Heart right ventricle (tissue), 16 donors: ENCODE measurements at places on chromosomes 12 and 14. TPM values are rescaled to one million over a fixed set of nuclear protein-coding genes. Genes with fewer than 3 reads are reported as not detected.

PRIMA1 gene
- 2.8 TPM for total RNA-seq

WNT1 gene
- not detected for total RNA-seq

RHEBL1 gene
- total RNA-seq: not detected

COX8C gene
- total RNA-seq: 0.72 TPM

DNA sequence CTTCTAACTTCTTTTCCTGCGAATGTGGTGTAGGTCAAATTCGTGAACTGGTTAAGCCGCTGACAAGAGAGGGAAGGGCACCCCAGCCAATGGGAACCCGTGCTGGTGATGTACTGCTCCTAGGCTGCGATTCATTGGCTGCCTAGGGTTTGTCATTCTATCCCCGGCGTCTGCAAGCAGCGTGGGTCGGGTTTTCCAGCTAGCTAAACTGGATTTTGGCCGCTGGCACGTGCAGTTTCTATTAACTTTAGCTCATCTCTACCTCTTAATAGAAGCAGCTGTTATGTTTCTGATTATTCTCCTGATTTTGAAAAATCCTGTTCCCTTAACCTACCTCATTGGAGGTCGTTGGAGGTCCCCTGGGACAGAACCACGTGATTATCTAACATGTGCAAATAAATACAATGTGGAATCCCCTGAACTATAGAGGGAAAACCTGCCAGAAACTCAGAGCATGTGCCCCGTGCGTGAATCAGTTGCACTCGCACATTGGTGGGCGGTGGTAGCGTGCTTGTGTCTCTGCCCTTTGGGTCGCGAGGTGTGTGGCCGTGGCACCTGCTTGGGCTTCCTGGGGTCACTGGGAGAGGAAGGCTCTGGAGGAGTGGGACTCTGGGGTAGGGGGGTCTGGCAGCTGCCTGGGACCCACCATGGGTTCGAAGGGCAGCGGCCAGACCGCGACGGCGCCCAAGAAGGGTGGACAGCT, 876 bp upstream of the PPM1A start:
- peak overlapping the region; percentile 99 for H3K27ac ChIP-seq
- peak overlapping the region; percentile 84 for H3K4me3 ChIP-seq
- no peaks in the 10 kb centered on the region for H3K36me3 ChIP-seq
- no peaks in the 10 kb centered on the region for H3K27me3 ChIP-seq
- DNase-seq: peak; percentile 83

SERPINA12 gene
- not detected for total RNA-seq

KIF26A gene
- 12.2 TPM for total RNA-seq

DNA sequence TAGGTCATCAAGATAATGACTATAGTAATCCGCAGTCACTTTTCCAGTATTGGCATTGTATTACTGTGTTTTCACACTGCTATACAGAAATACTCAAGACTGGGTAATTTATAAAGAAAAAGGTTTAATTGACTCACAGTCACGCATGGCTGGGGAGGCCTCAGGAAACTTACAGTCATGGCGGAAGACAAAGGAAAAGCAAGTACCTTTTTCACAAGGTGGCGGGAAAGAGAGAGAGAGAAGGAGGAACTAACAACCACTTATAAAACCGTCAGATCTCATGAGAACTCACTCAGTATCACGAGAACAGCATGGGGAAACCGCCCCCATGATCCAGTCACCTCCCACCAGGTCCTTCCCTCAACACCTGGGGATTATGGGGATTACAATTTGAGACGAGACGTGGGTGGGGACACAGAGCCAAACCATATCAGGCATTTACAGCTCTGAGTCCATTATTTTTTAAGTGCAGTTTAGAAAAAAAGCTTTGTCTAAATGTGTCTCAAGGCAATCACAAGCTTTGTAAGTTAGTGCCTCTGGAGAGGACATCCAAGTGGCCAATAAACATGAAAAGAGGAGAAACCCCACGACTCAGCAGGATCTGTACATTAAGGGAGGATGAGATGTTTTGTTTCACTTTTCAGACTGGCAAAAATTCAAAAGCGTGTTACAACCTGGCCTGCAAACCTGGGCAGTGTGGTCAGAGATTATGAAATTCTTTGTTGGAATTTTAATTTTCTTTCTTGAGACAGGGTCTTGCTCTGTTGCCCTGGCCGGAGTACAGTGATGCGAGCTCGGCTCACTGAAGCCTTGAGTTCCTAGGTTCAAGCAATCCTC, 82.0 kb downstream of the DNAH10 start:
- H3K4me1 ChIP-seq: no peaks in the 10 kb centered on the region
- H3K36me3 ChIP-seq: no peaks in the 10 kb centered on the region
- no peak overlapping the region for H3K27ac ChIP-seq
- H3K4me3 ChIP-seq: no peak overlapping the region
- DNase-seq: no peak

- H3K36me3 ChIP-seq: no peaks in the 10 kb centered on the region
- H3K27ac ChIP-seq: no peak overlapping the region
- no peaks in the 10 kb centered on the region for H3K4me1 ChIP-seq
- no peak overlapping the region for H3K4me3 ChIP-seq
- H3K27me3 ChIP-seq: peaks cover 4% of the 10 kb centered on the region
- no peak for DNase-seq
Observed at GRCh38 chr14:67429510-67430205, 17.7 kb upstream of the PLEK2 start.
